ENCODE measurements at places on chromosomes 3 and 15.
A peak's percentile ranks its signal among the peaks of the same experiment; 100 is the strongest.

GRCh38 chr3:33490641-33491241 is 50.5 kb upstream of the UBP1 start:
- DNase-seq: no peak

GRCh38 chr3:32004113-32004765 is 22.7 kb downstream of the ZNF860 start:
- DNase-seq: no peak

GRCh38 chr3:190180268-190180667 is 59.6 kb upstream of the P3H2 start:
- no peak for DNase-seq

DNA sequence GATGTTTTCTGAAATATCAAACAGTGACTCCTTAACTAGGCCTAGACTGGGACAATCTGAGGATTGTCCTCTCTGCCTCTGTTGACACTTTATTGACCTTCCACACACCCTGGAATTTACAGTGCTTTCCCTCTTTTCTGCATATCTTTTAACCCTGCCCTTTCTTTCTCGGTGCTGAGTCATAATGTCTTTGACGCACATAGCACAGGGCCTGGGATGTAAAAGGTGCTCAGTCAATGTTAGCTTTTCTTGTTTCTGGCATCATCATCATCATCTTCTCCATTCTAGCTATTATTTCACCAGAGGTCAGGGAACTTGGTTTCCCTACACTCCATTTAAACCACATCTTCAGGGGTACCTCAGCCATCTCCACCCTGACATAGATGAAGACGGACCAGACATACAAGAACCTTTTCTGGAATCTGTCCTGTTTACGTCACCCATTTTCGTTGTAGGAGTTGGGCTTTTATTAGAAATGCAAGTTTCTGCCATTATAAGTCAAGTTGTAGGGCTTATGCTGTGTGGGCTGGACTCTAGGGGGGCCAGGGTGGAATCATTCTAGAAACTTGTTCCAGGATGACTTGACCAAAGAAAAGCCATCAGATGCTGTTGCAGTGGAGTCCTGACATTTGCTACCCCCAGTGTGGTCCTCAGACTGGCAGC is 46.6 kb downstream of the ZBTB38 start:
- DNase-seq: no peak

- DNase-seq: no peak
Measured at GRCh38 chr3:47314056-47314764, 31.5 kb downstream of the KLHL18 start.

GRCh38 chr15:75048394-75048793 is 25.0 kb downstream of the PPCDC start:
- DNase-seq: no peak

DNA sequence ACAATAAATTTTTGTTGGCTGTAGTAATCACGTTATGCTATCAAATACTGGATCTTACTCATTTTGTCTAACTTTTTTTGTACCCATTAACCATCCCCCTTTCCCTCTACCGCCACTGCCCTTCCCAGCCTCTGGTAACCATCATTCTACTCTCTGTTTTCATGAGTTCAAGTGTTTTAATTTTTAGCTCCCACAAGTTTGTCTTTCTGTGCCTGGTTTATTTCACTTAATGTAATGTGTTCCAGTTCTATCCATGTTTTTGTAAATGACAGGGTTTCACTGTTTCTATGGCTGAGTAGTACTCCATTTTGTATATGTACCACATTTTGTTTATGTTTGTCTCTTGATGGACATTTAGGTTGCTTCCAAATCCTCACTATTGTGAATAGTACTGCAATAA is 52.1 kb downstream of the STARD9 start:
- no peak for DNase-seq

DNA sequence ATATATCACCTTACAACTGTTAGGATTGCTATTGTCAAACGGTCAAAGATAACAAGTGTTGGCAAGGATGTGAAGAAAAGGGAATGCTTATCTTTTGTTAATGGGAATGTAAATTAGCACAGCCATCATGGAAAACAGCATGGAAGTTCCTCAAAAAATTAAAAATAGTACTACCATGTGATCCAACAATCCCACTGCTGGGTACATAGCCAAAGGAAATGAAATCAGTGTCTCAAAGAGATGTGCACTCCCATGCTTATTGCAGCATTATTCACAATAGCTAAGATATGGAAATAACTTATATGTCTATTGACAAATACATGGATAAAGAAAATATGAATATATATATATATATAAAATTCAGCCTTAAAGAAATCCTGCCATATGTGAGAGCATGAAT is 274.6 kb downstream of the EDEM1 start:
- DNase-seq: no peak

DNA sequence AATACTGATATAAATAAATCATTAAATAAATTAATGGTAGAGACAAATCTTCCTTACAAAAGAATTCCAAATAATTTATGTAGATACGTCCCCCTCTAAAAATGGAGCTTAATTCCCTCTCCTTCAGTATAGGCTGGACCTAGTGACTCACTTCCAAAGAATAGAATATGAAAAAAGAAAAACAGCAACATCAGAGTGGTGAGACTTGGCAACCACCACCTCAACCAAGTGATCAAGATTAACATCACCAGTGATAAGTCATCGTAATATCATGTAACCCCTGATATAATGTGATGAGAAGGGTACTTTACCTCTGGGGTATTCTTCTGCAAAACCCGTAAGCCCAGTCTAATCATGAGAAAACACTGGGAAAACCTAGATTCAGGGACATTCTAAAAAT is 13.4 kb downstream of the GOLGB1 start:
- DNase-seq: no peak

- peak; percentile 82 for DNase-seq
Measured at GRCh38 chr3:107429320-107430181, 52.3 kb downstream of the CCDC54 start.

- DNase-seq: no peak
Measured at GRCh38 chr3:46908294-46908985, 30.9 kb downstream of the PTH1R start.

- no peak for DNase-seq
Measured at GRCh38 chr15:69513450-69513960, 60.9 kb downstream of the RPLP1 start.

GRCh38 chr15:66593219-66593780 is 27.5 kb upstream of the LCTL start:
- no peak for DNase-seq

- no peak for DNase-seq
Measured at GRCh38 chr3:10268930-10269329, 20.7 kb downstream of the TATDN2 start.

- no peak for DNase-seq
Measured at GRCh38 chr3:127694467-127695215, 21.9 kb downstream of the ABTB1 start.

GRCh38 chr15:81388436-81388770 is 14.4 kb upstream of the TMC3 start:
- no peak for DNase-seq

- DNase-seq: no peak
Measured at GRCh38 chr15:70495991-70496599, 267.3 kb downstream of the UACA start.

DNA sequence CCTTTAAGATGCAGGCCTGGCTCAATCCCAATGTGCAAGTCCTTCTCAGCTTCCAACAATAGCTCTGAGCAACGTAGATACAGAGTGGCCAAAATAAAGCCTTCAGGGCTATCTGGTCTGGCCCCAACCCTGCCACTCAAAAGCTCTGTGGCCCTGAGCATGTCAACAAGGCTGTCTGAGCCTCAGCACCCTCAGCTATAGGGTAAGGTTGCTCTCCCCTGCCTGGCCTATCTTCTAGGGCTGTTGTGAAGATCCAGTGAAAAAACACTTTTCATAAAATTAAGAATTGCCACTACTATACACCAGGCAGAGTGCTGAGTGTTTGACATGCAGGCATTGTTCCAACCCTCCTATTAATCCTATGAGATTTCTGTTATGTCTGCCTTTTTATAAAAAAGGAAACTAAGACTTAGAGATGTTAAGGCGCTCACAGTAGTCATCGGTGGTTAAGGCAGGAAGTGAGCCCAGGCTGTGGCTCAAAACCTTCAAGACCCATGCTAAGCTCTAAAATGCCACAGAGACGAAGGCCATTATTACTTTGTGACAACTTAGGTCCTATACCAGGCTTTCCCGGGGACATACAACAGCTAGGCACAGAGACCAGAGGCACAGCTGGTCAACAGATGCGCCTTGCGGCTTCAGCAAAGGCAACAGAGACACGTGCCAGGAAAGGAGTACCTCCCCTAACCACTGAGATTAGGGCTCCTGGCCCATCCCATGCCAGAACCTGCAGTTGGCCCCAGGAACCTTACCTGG is 5.1 kb downstream of the POLG start:
- DNase-seq: no peak

DNA sequence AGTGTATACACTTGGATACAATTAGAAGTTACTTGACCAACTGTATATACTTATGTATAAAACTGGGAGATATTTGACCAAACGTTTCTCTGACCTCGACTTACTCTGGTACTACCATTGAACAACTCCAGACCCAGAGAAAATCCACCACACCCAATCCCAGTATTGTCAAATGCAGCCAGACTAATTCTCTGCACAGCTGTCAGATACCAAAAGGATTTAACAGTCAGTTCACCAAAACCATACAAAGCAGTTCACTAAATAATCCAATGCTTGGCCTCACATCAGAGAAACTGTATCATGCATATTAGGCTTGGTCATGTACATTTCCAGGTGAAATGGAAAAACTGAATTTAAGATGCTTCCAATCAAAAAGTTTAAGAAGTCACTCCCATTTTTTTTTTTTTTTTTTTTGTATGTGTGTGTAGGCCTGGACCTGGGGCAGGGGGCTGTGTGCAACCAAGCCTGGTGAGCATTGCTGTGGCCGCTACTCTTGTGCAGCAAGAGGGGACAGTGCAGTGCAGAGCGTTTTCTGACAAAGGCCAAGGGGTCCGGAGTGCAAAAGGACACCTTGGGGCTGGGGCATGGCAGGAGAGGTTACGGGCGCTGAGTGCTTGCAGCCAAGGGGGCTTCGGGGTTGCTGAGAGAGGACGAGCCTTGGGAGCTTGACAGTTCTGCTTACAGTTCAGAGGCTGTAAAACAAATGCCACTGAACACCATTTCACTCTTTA is 1.4 kb downstream of the TOMM70 start:
- DNase-seq: no peak

- no peak for DNase-seq
Measured at GRCh38 chr3:142530296-142530695, 48.2 kb downstream of the ATR start.

GRCh38 chr3:124774327-124774718 is 44.1 kb downstream of the UMPS start:
- DNase-seq: peak; percentile 55

Data from foreskin melanocyte (primary cell).